Stimulated activated CD8-positive, alpha-beta memory T cell treated with anti-CD3 and anti-CD28 coated beads, Interleukin-4, amount 100 ng/mL, for 4 hours (primary cell): ENCODE measurements at places on chromosomes 1 and 21.

DNA sequence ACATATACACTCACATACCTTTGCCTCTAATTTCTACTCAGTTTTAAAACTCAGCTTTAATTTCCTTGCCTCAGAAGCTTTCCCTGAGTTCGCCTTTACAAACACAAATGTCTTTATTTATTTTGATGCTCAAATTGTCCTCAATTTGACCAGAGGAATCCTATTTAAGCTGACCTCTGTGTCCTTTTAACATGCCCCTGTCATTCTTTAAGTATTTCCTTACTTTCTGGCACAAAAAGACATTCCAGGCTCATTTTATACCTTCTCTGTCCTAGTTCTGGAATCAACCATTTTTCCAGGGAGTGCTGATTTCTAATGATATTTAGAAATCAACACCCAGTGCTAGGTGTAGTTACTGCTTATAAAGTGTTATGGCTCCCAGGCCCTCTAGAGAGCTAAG is 82.5 kb downstream of the OSBPL9 start:
- no peak for DNase-seq

- DNase-seq, result peak; percentile 33
Measured at GRCh38 chr1:202235856-202236837, 42.5 kb downstream of the LGR6 start.

DNA sequence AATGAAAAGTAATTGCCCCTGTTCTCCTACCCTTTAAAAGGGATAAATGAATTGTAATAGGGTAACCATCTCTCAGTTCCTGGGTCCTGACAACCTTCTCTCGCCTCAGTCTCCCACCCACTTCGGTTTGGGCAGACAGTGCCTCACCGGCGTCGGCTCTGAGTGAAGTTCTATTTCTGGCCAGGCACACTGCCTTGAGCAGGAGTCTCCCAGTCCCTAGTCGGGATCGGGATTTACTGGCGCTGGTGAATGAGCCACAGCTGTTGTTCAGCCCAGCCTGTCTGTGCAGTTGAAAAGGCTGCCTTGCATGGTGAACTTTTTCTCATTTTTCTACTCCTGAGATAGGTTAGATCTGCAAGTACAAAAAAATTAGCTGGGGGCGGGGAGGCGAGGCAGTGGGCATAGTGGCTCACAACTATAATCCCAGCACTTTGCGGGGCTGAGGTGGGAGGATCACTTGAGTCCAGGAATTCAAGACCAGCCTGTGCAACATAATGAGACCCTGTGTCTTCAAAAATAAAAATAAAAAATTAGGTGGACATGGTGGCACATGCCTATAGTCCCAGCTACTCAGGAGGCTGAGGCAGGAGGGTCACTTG is 7.4 kb downstream of the PLEKHM2 start:
- DNase-seq, result no peak

DNA sequence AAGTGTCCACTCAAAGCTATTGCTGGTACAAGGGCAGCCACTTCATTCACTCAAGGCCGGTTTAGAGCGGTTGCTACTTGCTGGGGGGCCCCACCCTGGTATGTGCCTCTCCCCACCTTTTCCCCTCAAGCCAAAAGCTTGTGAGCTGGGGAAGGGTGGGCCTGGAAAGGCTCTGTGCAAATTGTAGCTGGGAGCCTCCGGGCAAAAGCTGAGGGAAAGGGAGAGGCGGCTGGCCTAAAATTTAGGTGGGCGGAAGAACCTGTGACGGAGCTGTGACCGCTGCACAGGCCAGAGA is 306 bp upstream of the SH3D21 start:
- DNase-seq, result no peak

DNA sequence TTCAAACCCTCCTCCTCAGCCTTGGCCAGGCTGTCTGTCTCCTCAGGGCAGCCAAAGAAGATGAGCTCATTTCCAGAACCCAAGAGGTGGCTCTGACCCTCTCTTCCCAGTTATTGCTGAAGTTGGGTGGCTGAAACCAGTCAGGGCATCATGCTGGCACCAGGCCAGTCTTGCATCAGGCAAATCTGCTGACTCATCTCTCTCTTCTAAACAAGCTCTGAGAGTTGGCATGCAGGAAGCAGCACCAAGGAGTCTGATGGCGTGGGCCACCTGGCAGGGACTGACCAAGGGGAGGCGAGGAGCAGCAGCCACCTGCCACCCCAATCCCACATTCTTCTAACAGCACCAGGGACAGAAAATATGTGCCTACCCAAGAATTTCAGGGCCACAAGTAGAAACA is 104.8 kb upstream of the ATP1A1 start:
- DNase-seq, result no peak

GRCh38 chr1:25927521-25928265 is 21.5 kb upstream of the STMN1 start:
- no peak for DNase-seq

GRCh38 chr1:15436881-15437442 is 1.3 kb upstream of the CTRC start:
- DNase-seq, result no peak

GRCh38 chr1:70265946-70266345 is 44.8 kb downstream of the SRSF11 start:
- no peak for DNase-seq

DNA sequence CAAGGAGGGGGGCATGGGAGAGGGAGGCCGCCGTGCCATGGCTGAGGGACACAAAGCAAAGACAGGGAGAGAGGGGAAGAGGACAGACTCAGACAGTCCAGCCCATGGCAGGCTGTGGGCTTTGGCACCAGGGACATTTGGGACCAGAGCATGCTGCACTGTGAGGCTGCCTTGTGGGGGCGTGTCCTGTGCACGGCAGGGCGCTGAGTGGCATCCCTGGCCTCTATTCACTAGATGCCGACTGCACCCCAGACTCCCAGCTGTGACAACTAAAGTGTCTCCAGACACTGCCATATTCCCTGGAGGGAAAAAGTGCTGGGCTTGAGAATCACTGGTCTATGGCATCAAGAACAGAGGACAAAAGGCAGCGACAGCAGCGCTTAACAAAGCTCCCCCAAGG is 18.6 kb upstream of the PRDM15 start:
- no peak for DNase-seq

GRCh38 chr1:86068841-86069756 is 87.5 kb downstream of the COL24A1 start:
- no peak for DNase-seq

- no peak for DNase-seq
Measured at GRCh38 chr1:29655145-29655544, 418.8 kb downstream of the PTPRU start.

- no peak for DNase-seq
Measured at GRCh38 chr1:182133181-182133580, 71.7 kb upstream of the ZNF648 start.

DNA sequence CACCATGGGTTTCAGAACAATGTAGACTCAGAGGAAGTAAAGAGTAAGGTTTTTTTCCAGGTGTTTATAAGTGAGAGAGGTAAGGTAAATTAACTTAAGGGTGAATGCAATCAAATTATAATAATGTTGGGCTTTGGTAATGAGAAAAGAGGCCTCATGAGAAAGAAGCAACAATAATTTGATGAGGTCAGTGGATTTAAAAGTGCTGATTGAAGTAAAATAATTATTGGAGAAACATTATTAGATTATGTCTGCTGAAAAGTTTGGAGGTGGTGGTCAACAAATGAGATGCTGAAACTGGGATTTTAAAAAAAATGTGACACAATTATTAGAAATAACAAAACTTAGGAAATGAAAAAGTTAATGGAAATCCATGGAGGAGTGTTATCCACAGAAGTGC is 187.4 kb upstream of the BRINP3 start:
- DNase-seq, result no peak

- no peak for DNase-seq
Measured at GRCh38 chr21:32371913-32372314, 20.9 kb downstream of the URB1 start.

GRCh38 chr21:36882776-36883175 is 83.7 kb downstream of the HLCS start:
- no peak for DNase-seq

DNA sequence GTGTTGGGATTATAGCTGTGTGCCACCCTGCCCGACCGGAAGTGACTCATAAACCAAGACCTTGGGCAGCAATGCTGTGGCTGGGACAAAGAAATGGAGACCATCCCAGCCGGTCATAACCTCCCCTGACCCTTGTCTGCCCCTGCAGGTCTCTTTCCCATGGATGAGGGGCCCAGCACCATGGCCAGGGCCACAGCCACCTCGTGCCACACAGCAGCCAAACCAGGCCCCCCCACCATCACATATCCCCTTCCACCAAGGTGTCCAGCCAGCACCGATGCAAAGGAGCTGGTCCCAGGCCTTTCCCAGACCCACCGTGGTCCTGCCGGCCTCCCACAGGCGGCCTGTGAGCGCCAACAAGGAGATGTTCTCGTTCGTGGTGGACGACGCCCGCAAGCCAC is 42.2 kb downstream of the FHAD1 start:
- no peak for DNase-seq

DNA sequence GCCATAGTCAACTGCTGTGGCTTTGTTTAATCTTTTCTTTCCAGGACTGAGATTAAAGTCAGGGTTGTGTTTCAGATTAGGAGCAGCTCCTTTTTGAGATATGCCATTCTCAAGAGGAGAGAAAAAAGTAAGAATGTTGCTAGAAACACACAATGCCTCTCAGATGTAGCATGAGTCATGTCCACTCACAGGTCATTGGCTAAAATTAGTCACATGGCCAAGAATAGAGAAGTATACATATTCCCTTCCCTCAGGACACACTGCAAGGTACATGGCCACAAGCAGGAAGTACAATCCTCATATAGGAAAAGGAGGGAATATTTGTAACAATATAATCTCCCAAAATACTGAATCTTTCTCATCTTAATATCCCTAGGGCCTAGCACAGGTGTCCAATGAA is 141.9 kb upstream of the PTBP2 start:
- DNase-seq, result no peak

- DNase-seq, result no peak
Measured at GRCh38 chr1:13784971-13785370, 85.0 kb downstream of the PRDM2 start.

- no peak for DNase-seq
Measured at GRCh38 chr1:19938472-19938871, 15.1 kb upstream of the PLA2G2E start.

- no peak for DNase-seq
Measured at GRCh38 chr1:115982400-115982799, 6.1 kb downstream of the SLC22A15 start.

DNA sequence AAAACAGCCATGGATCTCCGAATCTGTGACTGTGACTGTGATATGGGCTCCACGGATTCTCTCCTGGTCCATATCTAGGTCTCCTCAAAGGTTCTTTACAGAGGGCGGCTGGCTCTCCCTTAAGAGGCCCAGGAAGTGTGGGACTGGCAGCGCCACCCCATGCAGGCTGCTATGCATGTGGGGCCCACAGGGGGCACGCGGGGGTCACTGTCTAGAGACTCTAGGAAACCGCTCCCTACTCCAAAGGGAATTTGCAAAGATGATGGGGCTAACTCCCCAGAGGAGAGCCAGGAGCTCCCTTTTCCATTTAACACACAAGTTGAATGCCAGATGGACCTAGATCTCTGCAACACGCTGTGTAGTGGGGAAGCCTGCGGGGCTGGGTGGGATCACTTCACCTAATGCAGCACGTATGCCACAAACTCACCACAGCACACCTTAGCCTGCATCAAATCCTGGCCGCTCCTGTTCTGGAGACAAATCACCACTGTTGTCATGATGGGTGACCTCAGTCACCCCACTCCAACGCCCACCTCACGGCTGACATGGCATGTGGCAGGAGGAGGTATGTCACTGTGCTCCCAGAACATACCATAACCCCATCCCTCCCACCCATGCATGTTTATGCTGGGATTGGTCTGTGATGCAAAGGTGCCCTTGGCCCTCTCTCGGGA is 61.7 kb downstream of the SLC45A1 start:
- no peak for DNase-seq

GRCh38 chr1:65425697-65426096 is 5.2 kb downstream of the LEPR start:
- DNase-seq, result no peak

DNA sequence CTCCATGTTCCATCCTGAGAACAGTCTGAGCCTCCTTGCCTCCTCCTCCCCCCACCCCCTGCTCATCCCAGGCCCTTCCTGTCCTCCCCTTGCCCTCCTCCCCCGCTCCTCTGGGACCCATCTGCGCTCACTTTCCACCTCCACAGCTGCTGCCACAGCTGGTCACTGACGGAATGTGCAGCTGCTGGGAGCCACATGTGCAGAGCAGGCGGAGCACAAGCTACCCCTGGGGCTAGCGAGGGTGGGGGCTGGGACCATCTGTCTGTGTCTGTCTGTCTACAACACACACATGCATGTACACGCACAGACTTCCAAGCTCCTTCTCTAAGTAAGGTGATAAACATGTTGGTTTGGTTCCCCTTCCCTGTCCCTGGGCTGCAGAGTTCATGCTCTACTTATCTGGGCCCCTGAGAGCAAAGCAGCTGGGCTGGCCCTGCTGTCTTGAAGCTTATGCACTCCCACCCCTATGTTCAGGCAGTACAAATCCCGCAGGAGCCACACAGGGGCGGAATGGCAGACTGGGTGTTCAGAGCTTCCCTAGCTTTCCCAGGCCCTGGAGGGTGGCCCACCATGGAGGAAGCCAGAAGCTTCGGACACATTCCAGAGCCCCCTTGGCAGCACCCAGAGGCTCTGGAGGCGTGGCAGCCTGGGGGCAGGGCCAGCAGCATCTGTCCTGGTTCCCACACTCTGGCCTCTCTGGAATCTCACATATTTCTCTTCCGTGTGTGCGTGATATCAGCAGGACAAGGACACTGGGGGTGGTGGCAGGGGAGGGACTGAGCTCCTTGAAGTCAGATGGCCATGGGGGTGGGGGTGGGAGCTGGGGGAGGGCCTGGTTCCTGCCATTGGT is 7.0 kb upstream of the HEYL start:
- no peak for DNase-seq

DNA sequence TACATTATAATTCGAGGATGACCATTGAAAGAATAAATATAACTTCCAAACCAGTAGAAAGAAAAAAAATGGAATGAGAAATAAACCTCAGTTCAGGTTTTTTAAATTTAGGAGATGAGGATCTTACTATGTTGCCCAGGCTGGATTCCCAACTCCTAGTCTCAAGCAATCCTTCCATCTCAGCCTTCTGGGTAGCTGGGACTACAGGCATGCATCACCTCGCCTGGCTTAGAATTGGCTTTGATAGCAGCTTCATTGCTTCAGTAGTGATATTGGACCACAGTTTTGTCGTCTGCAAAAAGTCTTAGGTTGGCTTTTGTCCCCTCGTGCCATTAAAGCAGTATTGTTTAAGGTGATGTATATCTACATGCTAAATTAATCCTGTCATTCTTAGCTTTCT is 2.9 kb downstream of the NASP start:
- DNase-seq, result no peak

GRCh38 chr1:221760911-221761310 is 19.0 kb upstream of the DUSP10 start:
- DNase-seq, result no peak

DNA sequence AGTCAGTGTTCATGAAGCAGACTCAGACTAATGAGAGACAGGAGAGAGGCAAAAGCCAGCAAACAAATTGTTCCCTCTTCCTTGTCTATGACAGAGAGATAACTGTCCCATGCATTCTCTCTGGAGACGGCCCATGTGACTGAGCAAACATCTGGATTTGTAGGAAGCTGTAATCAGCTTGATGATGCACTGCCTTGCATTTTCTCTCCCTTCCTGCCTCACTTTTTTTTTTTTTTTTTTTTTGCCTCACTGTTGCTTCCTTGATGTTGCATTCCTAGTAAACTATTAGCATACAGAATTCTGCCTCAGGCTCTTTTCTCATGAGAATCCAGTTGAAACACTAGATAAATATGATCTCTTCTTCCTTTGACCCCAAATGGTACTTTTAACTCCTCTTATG is 134.5 kb downstream of the HHIPL2 start:
- DNase-seq, result no peak
